ENCODE measurements at places on chromosomes 11 and 22.

DNA sequence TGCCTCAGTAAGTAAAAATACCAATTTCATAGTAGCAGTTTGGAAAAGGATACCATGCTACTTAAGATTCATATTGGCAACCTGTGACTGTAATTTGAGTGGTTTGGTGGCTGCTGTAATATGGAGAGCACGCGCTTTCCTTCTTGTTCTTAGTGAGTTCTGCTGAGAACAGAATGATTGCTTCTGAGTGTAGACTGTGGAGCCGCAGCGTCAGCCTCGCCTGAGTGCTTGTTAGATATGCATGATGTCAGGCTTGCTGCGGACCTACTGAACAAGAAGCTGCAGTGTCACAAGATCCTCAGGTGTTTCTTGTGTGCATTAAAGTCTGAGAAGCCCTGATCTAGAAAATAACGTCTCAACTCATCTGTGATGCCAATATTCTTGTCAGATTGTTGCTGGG is 143.2 kb downstream of the ARHGAP42 start:
- DNase-seq: no peak

GRCh38 chr11:67355023-67355793 is 1.9 kb upstream of the POLD4 start:
- DNase-seq: peak; percentile 4

DNA sequence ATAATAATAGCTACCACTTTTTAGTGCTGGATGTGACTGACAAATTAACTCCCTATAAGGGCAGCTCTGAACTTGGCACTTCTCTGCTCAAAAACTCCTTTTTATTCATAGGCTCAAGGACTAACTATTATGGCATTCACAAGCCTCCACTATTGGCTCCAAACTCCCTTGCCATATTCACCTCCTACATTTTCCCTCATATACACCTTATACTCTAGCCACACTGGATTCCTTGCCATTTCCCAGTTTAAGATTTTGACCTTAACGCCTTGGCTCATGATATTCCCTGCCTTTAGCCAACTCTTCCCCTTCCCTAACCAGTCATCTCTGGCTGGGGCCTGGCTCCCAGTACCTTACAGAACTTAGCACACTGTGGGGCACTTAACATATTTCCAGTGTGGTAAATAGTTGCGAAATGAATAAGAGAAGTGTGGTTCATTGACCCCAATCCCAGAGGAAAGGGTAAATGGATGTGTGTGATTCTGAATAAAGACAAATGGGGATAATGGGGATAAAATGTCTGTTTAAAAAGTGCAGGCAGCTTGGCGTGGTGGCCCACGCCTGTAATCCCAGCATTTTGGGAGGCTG is 40.0 kb upstream of the SORL1 start:
- DNase-seq: no peak

DNA sequence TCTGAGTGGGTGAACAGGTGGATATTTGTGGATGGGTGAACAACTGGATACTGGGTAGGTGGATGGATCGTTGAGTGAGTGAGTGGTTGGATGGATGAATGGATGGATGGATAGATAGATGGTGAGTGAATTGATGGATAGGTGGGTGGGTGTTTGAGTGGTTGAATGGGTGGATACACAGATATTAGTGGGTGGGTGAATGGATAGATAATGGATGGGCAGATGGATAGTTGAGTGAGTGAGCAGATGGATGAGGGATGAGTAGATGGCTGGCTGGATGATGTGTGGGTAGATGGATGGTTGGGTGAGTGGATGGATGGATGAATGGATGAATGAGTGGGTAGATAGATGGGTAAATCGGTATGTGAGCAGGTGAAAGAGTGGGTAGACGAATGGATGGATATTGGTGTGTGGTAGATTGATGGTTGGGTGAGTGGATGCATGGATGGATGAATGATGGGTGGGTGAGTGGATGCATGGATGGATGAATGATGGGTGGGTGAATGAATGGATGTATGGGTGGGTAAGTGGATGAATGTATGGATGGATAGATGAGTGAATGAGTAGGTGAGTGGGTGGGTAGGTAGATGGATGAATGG is 406.7 kb downstream of the MN1 start:
- DNase-seq: no peak

DNA sequence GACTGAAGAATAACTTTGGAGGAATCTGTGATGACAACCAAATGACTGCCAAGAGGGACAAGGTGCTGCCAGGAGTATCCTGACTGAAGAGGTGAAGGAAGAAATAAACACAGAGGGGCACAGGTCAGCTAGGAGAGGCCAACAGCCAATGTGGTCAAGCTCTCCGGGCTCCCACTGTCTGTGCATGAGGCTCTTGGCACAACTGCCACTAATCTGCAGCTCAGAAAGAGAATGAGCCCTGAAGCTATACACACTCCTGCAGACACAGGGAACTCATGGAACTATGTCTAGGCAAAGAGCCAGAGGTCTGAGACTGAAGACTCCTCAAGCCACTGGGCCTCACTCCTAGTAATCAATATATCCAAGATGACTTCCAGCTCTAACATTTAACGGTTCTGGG is 7.0 kb downstream of the THRSP start:
- DNase-seq: no peak

GRCh38 chr11:2224254-2224653 is 46.1 kb downstream of the ASCL2 start:
- no peak for DNase-seq

GRCh38 chr11:76524919-76525318 is 80.1 kb downstream of the EMSY start:
- DNase-seq: peak; percentile 25

DNA sequence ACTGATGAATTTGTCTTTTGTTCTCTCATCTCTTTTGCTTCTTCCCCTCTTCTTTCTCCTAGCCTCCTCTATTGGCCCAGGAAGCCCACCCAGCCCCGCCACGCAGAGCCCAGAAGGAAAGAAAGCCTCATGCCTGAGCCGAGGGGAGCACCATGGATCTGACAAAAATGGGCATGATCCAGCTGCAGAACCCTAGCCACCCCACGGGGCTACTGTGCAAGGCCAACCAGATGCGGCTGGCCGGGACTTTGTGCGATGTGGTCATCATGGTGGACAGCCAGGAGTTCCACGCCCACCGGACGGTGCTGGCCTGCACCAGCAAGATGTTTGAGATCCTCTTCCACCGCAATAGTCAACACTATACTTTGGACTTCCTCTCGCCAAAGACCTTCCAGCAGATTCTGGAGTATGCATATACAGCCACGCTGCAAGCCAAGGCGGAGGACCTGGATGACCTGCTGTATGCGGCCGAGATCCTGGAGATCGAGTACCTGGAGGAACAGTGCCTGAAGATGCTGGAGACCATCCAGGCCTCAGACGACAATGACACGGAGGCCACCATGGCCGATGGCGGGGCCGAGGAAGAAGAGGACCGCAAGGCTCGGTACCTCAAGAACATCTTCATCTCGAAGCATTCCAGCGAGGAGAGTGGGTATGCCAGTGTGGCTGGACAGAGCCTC is 3.8 kb downstream of the ZBTB16 start:
- no peak for DNase-seq

GRCh38 chr11:126756855-126757254 is 243.7 kb downstream of the KIRREL3 start:
- no peak for DNase-seq

- no peak for DNase-seq
Measured at GRCh38 chr11:129888451-129888850, 6.9 kb downstream of the NFRKB start.

DNA sequence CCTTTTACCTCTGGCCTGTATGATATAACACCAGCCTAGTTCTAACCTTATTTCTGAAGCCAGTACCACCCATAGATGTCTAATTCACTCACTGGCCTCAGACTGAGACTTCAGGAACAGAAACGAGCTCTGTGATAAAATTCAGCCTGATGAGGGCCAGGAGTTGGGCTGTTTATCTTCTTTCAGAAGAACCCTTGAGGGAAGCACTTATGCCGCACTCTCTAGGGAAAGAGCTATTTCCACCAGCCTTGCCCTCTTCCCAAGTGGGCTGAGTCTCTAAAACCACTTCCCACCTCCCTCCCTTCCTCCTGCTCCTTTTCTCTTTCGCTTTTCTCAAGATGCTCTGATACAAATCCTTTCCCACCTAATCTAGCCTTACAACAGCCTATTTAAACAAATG is 2.0 kb upstream of the OR52B4 start:
- no peak for DNase-seq

GRCh38 chr11:22787551-22788162 is 41.9 kb downstream of the SVIP start:
- DNase-seq: peak; percentile 83

- DNase-seq: no peak
Measured at GRCh38 chr11:110187731-110188130, 94.5 kb downstream of the ZC3H12C start.

DNA sequence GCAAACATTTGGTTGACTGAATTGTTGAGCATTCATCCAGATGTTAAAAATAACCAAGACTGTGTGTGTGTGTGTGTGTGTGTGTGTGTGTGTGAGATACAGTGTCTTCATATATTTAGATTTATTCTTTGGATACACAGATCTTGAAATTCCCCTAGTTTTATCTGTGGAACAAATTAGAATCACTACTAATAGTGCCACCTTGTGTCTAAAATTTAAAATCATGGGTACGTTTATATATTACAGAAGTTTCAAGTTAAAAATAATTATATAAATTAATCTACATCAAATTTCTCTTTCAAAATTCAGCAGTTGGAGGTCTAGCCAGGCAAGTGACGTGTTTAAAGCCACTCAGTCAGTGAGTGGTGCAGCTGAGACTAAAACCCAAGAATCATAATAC is 1566.2 kb upstream of the TENM4 start:
- DNase-seq: peak; percentile 6

DNA sequence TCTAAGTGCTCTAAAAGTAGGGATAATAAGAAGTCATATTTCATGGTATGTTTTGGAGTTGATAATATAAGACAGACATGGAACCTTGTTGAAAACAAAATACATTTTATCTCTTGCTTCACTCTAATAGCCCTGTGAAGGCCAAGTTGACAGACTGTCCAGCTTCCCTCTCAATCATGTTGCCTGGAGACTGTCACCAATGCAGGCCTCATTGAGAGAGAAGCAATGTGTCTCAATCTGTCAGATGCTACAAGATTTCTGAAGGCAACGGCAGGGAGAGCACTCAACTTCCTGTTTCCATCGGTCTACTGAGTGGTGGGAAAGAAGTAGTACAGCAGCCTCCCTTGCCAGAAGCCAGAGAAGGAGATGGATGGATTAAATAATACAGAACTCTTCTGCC is 23.6 kb upstream of the FJX1 start:
- peak; percentile 12 for DNase-seq

GRCh38 chr11:67375320-67376055 is 2.1 kb upstream of the CLCF1 start:
- DNase-seq: no peak

- peak; percentile 72 for DNase-seq
Measured at GRCh38 chr11:48055292-48056132, 75.2 kb downstream of the PTPRJ start.

- DNase-seq: no peak
Measured at GRCh38 chr11:57479911-57480310, 19.6 kb downstream of the RTN4RL2 start.

- peak; percentile 68 for DNase-seq
Measured at GRCh38 chr11:35845860-35846259, 98.0 kb upstream of the LDLRAD3 start.

GRCh38 chr22:49962012-49962750 is 1.6 kb downstream of the PIM3 start:
- peak; percentile 70 for DNase-seq

- DNase-seq: no peak
Measured at GRCh38 chr11:83008581-83008923, 63.1 kb downstream of the RAB30 start.

DNA sequence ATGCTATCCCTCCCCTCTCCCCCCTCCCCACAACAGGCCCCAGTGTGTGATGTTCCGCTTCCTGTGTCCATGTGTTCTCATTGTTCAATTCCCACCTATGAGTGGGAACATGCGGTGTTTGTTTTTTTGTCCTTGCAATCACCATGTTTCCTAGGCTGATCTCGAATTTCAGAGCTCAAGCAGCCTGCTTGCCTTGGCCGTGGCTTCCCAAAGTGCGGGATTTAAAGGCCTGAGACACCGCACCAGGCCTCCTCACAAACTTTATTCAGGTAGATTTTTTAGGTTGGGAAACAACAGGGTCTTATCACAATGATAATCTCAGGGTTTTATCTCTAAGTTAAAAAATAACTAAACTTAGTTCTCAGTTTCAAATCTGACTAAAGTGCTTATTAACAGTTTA is 125.4 kb downstream of the LUZP2 start:
- no peak for DNase-seq

DNA sequence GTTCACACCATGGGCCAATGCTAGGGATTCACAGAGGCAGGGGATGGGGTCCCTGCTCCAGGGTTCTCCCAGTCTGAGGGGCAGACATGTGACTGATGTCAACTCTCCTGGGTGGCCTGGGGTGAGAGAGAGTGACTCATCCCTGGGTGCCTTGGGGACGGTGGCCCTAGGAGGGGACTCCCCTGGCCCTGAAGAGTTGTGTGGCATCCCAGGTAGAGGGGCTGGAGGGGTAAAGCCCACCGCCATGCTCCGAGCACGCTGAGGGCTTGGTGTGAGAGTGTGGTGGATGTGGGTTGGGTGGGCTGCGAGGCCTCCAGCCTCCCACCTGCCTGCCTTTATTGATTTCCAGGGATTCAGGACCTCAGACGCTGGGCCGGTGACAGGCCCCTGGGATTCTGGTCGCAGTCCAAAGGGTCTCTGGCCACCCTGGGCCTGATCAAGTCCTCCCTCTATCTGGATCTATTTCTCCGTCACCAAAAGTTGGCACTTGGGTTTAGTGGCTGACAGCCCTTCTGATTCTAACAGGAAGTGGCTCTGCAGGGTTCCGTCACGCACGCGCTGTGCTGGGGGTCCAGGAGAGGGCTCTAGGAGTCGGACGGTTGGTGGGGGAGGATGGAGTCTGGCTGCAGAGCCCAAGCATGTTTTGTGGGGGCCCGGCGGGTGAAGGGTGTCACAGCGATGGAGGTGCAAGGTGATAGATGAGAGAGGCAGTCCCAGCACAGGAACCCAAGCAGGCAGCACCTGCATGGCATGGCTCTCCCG is 27.3 kb upstream of the WNT7B start:
- no peak for DNase-seq

DNA sequence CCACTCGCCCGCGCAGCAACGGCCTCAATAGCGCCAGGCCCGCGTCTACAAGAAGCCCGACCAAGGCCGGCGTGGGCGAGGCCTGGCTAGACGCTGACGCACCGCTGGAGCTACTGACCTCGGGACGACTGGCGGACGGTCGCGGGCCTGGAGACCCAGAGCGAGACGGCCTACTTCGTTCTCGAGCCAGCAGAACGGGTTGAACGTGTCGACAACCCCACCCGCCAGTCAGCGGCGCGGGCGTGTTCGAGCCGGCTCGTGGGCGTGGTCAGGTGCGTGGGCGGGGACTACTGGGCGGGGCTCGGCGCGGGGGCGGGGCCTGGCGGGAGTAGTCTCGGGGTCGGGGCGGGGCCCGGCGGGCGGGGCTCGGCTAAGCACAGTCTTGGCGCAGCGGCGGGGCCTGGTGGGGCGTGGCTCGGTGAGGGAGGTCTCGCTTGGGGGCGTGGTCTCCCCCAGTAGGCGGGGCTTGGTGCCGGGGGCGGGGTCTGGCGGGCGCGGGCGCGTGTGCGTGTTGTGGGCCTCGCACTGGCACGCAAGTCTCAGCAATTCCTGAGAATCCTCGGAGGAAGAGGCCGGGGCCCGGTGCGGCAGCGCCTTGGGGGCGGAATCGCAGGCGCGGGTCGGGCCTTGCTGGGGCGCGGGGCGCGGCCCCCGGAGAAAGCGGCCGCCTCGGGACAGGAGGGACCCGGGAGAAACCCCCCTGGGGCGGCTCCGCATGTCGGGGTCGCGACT is at the start of gene RNH1:
Gene RNH1 (minus strand): TSS at position 248 of the 732 bp plus-strand sequence. CDS start 5,080 bp downstream, outside the sequence.
- peak; percentile 96 for DNase-seq

GRCh38 chr11:113339929-113340589 is 25.7 kb downstream of the TTC12 start:
- no peak for DNase-seq

GRCh38 chr22:31621507-31622124 is 40.4 kb downstream of the PISD start:
- no peak for DNase-seq

Measured in hematopoietic multipotent progenitor cell treated with erythropoietin and hydrocortisone succinate and interleukin-3 and kit ligand, for 6 days (in vitro differentiated cells).